CD4-positive, alpha-beta memory T cell (primary cell): ENCODE measurements at places on chromosomes 7 and 10.

DNA sequence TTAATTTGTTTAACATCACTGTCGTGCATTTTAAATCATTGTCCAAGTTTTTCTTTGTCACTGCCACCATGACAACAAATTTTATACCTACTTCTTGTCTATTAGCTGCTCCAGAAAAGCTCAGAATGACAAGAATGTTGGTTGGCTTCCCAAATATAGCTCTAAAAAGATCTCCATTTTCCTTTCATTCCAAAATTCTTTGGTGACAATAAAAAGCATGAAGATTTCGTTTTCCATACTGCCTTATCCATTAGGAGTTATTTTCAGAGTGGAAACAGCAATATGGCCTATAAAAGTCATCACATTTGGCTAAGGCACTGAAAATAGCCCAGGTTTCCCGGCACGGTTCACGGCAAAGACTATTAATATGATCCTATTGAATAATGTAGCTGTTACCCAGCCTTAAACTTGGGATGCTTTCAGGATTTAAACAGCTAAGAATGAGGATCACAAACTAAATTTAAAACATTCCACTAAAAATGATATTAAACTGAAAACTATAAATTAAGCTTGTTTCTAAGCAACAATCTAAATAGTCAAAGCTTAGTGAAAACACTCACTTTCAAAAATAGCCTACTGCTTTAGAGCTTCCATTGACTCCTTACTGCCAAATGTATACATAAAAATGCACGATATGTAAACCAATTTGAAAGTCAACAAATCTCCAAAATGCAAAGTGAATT is 2.7 kb downstream of the CTTNBP2 start:
- no peak for DNase-seq

- no peak for DNase-seq
Observed at GRCh38 chr10:44801383-44802327, 109.5 kb upstream of the TMEM72 start.

GRCh38 chr7:134504660-134505164 is 22.7 kb upstream of the AKR1B10 start:
- no peak for DNase-seq

DNA sequence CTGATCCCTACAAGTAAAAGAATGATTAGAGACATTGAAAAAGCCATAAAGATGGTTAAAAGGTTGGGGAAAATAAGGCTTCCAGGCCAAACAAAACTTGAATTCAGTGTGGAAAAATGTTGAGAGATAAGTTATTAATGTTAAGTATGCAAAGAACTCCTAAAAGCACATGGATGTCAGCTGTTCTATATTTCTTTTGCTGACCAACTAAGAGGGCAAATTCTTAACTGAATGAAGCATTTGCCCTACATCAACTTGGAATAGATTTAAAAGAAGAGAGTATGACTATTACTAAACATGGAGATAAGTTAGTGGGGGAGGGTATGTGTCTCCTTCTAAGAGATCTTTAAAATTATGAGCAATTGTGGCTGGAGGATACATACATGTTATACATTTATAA is 124.8 kb downstream of the KIAA1217 start:
- DNase-seq = no peak

- DNase-seq = no peak
Observed at GRCh38 chr10:6694447-6695140, 114.5 kb upstream of the PRKCQ start.

GRCh38 chr10:57362811-57363210 is 904.9 kb downstream of the IPMK start:
- DNase-seq = no peak

DNA sequence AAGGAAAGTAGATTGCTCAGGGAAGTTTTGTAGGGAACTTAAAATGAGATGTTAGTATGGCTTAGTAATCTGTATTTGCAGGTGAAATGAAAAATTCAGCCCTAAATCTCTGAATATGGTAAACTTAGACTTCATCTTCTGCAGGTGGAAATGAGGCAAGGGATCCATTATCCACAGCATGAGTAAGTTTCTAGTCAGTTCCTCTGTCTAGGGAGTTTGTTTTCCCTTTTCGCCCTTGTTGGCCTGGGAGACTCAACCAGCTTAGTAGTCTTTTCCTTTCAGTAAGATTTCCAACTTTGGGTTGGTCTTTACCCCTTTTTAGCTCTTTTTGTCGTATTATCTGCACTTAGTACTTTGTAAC is 65.6 kb downstream of the ZEB1 start:
- no peak for DNase-seq

DNA sequence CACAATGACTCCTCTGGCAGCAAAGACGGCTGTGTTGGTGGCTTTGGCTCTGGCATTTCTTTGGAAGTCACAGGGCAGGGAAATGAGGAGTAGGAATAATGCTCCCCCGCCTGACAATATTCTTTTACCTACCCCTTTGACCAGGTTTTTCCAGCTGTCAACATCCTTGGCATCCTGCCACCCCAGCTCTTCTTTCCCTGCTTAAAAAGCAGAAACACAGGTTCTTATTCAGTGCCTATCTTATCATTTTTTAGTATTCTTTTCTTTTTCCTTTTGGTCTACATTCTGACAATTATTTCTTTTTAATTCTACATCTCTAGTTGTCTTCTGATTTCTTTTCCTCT is 97.7 kb downstream of the CREB5 start:
- no peak for DNase-seq

GRCh38 chr7:49848211-49848841 is 74.9 kb downstream of the VWC2 start:
- no peak for DNase-seq

DNA sequence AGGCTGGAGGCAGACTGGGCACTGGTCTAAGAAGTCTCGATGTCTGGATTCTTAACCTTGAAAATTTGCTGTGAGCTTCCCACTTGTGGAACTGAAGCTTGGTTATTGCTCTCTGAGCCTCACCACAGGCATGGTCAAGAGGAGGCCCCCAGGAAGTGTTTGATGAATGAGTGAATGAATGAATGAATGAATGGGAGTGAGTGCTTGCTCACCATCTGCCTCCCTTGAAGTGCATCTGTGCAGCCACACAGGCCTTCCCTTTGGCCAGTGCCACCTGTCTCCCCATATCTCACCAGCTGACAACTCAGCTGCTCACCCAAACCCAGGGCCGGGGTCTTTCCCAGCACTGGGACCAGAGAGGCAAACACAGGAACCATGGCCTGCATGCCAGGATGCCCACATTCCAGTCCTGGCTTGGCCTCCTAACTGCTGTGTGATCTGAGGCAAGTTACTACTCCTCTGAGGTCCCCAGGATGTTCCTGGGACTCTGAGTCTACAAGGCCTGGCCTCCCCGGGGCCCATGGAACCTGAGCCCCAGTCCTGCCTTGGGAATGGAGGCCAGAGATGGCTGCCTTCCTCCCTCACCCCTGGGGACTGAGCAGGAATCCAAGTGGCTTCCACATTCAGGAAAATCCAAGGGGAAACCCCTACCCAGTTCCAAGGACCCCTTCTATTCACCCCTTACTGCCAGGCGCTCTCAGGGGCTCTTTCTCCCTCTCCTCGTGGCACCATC is 51.4 kb upstream of the SLC29A3 start:
- DNase-seq = no peak

DNA sequence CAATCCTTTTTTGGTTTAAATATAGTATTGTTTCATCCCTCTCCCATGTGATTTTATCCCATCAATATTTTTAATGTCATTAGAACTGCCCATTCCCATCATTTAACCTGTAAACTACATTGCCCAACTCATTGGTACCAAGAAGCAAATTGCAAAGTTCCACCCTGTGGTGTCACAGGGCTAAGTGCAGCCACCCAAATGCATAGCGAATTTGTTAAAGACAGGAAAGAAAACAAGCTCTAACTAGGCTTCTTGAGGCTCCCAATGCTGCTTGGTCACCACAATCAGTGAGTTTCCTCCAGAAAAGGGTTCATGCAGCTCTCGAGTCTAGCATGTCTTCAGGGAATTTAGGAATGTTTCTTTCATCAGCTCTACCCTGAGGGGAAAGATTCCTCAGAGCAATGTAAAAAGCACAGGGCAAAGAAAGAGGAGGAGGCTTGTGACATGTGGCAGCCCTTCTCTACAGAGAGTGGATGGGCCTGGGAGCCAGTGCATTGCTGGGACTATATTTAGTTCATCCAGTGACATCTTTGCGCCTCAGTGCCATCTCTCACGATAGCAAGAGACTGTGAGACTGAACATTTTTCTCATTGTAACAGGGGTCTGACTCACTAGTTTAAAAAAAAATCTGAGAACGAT is 58.1 kb downstream of the CAV1 start:
- DNase-seq = no peak
